ENCODE measurements at places on chromosomes 7 and 10.

GRCh38 chr7:157555313-157555712, 218.5 kb downstream of the DNAJB6 start:
- DNase-seq, result no peak

DNA sequence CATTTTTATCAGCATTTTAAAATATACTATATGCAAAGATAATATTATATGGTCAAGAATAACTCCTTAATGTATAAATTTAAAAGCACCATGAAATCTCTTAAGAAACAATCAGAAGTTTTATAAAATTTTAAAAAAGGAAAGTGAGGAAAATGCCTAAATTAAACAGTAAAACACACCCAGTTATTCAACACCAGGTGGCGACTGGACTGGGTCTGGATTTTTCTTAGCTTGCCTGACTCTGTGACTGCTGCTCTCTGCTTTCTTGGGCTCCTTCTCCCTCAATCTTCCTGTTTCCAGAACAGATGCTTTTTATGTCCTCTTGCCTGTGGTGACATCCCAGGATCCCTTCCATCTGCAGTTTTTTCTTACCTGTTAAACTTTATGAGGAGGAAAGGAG, 200.3 kb downstream of the BICC1 start:
- peak; percentile 15 for DNase-seq

GRCh38 chr10:70913191-70913892, 25.0 kb upstream of the PCBD1 start:
- DNase-seq, result no peak

- DNase-seq, result no peak
These were observed 181.8 kb upstream of the CSTF2T start for GRCh38 chr10:51881213-51881612.

GRCh38 chr7:71286336-71286735, 154.4 kb downstream of the GALNT17 start:
- no peak for DNase-seq

DNA sequence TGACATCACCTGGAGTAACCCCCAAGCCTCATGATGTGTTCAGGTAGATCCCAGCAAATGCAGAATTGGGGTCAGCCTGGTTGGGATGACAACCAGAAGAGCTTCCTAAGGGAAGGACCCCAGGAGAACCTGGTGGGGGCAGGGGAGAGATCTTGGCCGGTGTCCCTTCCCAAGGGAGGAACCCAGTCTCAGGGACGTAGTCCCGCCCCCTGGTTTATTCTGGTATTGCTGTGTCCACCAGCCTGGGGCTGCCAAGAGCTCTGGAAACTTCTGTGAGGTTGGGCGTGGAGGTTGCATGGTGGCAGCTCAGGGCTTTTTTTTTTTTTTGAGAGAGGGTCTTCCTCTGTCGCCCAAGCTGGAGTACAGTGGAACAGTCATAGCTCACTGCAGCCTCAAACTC, 19.4 kb downstream of the GTF2IRD1 start:
- DNase-seq, result no peak

GRCh38 chr10:132905661-132906060, 36.7 kb downstream of the CFAP46 start:
- no peak for DNase-seq

DNA sequence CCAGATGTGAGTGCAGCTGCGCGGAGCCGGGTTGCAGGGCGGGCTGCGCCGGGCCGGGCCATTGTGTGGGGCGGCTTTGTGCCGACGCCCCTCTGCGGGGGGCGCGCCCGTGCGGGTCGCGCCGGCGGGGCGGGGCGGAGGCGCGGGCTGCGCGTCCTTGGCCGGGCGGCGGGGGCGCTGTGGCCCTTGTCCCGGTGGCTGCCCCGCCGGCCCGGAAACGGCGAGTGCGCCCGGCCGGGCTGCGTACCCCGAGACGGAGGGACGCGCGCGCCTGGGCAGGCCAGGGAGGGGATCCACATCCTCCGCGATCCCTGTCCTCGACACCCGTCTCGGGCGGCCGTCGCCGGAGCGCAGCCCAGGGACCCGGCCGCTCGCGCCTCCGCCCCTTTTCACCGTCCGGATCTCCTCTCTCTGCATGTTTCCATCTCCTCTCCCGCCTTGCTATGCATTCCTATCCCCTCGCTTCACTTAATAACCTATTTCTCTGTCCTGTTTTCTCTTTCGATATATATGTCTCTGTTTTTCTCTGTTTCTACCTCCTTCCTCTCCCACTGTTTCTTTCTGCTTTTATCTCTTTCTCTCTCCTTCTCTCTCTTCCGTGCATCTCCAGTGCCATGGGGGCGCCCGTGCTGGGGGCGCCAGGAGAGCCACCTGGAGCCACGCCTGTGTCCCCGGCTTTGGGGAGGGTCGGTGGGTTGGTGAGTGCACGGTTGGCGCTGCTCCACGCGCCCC, 765 bp downstream of the PFKFB3 start:
- DNase-seq, result peak; percentile 76

DNA sequence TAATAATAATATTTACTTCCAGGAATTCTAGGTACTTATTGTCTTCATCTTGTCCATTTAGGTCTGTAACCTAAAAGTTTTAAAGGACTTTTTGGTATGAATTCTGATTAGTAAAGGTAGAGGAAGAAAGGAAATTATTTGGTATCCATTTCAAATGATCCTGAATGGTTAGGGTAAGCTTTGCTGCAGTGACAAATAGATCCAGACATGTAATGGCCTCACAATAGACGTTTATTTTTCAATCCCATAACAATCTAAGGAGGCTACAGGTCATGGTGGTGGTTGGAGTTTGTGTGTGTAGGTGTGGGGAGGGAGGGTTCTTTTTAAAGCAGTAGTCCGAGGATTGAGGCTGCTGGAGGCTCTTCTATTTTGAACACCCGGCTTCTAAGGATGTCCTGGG, 5.3 kb downstream of the FBH1 start:
- DNase-seq, result no peak

GRCh38 chr10:130744631-130745030, 566.9 kb downstream of the TCERG1L start:
- DNase-seq, result no peak

DNA sequence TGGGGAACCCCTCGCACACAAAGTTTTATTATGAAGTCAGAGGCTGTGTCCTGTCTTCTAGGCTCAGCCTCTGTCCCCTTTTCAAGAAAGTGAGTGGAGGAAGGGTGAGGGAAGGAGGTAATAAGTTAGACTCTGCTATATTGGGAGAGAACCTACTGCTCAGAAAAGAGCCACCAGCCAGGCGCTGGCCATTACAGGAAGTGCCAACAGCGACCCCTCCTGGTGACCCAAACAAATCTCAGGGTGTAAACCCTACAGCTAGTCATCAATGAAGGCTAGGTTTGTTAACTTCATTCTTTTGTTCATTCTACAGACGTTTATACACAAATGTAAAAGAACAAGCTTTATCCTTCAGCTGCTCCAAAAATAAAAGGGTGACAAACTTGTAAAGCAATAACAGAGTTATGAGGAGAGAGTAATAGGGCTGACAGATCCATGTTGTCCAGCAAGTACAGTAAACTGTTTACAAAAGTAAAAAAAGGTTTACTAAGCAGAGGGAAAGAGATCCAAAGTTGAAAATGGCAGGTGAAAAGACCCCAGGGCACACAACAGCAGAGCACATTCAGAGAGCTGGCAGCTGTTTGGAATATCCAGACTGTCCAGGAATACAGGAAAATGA, 82.7 kb downstream of the FAM204A start:
- peak; percentile 49 for DNase-seq

DNA sequence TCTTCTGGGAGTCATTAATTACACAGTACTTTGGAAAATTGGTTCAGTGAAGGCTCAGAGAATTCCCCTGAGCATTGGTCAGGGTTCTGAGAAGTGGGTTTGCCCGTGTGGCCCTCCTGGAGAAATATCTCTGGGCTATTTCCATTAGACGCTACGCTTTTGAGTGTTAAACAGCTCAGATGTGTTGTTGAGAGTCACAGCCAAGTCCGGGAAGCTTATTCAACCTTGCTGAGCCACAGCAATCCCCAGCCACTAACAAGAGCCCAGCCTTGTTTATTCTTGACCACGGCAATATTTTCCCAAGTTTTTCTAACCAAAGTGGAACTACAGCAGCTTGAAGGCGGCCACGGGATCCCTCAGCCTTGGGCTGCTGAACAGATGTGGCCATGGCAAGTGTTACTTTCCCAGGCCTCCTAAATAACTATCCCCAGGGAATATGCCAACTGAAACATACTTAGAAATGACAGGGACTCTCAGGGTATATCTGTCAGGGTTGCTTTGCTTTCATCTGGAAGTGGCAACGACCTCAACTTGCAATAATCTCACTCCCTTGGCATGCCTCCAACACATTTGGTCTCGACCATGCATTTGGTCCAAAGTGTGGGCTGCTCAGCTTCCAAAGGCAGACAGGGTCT, 214.7 kb downstream of the EMX2 start:
- no peak for DNase-seq

DNA sequence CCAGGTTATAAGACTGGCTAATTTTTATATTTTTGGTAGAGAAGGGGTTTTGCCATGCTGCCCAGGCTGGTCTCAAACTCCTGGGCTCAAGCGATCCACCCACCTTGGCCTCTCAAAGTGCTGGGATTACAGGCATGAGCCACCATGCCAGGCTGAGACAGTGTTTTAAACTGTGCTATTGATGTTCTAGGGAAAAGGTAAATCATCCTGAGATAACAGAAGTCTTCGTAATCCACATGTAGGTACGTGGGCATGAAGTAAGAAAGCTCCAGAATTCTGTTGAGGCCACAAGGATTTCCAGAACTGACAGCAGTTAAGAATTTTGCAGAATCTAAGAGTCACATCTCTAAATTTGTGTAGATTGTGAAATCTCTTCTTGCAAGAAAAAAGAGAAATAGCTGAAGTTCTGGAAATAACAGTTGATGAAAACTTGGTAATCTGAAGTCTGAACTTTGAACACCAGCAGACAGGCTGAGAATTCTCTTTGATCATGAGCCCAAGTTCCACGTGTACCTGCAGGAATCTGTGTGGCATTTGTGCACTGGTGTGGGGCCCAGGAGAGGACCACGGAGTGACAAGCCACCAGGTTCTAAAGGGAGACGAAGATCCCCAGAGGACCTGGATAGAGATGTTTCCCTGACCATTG, 24.6 kb downstream of the C7orf33 start:
- DNase-seq, result no peak

DNA sequence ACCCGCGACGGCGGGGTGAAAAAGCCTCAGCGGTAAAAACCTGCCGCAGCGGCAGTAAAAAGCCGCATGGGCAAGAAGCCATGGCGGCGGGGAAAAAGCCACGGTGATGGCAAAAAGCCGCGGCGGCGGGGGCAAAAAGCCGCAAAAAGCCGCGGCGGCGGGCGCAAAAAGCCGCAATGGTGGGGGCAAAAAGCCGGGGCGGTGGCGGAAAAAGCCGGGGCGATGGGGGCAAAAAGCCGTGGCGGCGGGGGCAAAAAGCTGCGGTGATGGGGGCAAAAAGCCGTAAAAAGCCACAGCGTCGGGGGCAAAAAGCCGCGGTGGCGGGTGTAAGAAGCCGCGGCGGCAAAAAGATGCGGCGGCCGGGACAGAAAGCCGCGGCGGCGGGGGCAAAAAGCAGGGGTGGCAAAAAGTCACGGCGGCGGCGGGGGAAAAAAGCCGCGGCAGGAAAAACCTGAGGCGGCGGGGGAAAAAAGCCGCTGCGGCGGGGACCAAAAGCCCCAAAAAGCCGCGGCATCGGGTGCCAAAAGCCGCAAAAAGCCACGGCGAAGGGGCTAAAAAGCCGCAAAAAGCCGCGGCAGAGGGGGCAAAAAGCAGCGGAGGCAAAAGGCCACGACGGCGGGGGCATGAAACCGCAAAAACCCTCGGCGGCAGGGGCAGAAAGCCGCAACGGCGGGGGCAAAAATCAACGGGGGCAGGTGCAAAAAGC, 488.5 kb downstream of the ZNF33B start:
- no peak for DNase-seq

GRCh38 chr10:58330431-58330830, 4.4 kb upstream of the UBE2D1 start:
- DNase-seq, result no peak

GRCh38 chr10:126177417-126178030, 210.8 kb downstream of the ADAM12 start:
- no peak for DNase-seq

DNA sequence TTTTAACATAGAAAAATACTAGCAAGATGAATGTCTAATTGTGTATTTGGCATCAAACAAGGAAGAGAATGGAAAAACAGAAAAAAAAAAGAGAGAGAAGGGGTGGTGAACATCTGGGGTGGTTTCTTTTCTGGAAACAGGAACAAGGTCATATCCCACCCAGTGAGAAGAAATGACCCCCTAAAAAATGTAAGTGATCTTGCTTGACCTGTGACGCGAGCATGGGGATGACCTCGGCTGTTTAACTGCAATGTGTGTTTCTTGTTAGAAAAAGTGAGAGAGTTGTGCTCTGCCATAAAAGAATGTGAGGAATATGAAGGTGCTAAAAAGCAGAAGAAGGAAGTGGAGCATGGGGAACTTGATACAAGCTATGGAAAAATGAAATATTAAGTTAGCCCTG, 258.5 kb downstream of the AGMO start:
- no peak for DNase-seq

- DNase-seq, result no peak
These were observed 71.9 kb downstream of the POT1 start for GRCh38 chr7:124857672-124858235.

DNA sequence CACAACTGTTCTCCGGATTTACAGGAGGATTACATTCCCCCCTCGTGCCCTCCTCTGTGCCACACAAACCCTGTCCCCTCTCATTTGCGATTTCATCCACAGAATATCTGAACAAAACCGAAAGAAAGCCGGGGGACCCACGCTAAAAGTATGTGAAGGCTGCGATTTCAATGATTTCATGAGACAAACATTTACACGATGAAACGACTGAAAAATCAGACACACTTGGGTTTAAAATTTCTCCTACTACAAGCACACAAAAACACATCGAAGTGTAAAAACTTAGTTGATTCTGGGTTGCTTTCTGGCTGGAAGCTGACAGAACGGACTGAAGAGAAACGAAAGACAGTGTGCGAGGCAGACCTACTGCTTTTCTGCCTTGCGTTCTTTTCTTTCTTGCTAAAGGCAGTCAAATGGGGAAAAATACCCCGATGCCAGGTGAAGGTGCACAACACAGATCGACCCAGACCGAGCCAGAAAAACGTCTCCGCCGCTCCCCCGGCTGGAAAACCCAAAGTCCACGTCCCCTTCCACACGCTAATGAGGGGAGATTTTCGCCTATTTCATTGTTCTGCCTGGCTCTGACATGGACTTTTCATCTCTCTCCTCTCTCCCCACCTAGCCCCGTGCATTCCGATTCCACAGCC, 1.2 kb downstream of the HIPK2 start:
- peak; percentile 56 for DNase-seq

Data from ELR (cell line).